ENCODE measurements at places on chromosomes 2 and 18.

GRCh38 chr2:239328351-239329191, 72.2 kb downstream of the HDAC4 start:
- DNase-seq = no peak

DNA sequence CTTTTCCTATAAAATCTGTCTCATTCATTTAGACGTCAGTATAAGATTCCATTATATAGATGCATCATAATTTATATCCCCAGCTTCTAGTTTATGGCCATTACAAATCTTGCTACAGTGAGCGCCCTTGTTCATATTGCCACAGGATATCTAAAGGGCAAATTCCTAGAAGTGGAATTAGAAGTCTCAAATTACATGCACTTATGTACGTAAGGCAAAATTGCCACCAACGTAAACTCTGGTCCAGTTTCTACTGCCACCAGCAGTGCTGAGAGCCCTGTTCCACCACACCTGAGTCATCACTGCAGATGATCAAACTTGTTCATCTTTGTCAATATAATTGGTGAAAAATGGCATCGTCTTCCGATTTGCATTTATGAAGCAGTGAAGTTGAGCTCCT, 90.9 kb upstream of the ID2 start:
- DNase-seq = no peak

GRCh38 chr2:131043199-131044074, 49.8 kb downstream of the FAM168B start:
- no peak for DNase-seq

GRCh38 chr18:72721330-72721729, 146.5 kb downstream of the NETO1 start:
- DNase-seq = no peak

- no peak for DNase-seq
Measured at GRCh38 chr18:5738526-5738925, 156.8 kb downstream of the TMEM200C start.

GRCh38 chr18:26424428-26425147, 123.8 kb downstream of the KCTD1 start:
- DNase-seq = no peak

GRCh38 chr2:238450440-238450861, 23.7 kb downstream of the ASB1 start:
- no peak for DNase-seq

- peak; percentile 32 for DNase-seq
Measured at GRCh38 chr2:6826081-6826913, 39.4 kb downstream of the CMPK2 start.

GRCh38 chr2:105313877-105314276, 15.7 kb downstream of the TGFBRAP1 start:
- no peak for DNase-seq

Data from CD8-positive, alpha-beta T cell (primary cell).